ENCODE measurements at places on chromosomes 2 and 18.
A peak's percentile ranks its signal among the peaks of the same experiment; 100 is the strongest.

DNA sequence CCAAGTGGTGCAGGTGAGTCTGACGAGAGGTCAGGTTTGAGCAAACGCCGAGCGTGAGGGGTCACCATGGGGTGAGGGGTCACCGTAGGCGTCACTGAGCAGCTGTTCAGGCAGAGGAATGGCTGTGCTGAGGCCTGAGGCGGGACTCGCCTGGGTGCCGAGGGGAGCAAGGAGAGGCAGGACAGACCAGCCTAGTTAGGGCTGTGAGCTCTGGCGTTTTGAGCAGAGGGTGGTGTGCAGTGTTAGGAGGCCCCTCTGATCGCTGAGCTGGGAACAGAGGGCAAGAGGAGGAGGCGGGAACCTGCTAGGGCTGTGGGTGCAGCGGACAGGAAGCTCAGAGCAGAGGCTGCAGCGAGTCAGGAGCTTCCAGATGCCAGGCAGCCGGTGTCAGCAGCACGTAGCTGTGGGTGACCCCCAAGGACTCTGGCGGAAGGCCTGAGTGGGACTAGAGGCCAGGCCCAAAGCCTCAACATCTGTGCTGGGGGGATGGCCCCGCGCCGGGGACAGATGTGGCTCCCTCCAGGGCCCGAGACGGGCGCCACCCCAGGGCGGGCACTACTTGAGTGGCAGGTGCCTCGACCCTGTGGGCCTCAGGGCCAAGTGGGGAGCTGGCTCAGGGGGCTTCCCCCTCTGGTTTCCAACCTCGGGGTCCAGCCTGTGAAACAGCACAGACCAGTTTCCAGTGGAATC, 55.7 kb downstream of the KCNG2 start:
- DNase-seq = no peak

DNA sequence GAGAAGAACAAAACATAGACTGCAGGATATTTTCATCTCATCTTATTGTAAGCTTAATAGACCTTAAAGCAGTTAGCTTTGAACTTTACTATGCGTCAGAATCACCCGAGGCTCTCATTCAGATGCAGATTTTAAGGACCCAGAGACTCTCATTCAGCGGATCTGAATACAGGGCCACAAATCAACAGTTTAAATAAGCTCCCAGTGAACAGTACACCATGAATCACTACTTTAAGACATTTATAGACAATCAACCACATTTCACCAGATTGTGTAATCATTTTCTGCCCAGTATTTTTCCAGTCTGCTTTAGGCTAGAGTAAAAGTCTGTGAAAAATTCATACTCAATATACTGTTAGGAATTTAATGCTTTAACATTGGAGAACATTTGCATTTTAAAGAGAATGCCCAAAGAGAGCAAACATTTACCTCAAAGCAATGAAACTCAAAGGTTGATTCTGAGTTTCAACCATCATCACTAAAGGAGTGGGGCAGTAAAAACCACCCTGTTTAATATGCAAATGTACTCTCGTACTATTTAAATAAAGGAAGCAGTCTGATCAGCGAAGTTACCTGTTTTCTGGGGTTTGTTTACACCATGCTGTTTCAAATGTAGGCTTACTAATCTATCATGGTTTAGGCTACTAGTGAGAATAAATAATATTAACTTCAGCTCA, 11.0 kb upstream of the ALPK2 start:
- peak; percentile 48 for DNase-seq

DNA sequence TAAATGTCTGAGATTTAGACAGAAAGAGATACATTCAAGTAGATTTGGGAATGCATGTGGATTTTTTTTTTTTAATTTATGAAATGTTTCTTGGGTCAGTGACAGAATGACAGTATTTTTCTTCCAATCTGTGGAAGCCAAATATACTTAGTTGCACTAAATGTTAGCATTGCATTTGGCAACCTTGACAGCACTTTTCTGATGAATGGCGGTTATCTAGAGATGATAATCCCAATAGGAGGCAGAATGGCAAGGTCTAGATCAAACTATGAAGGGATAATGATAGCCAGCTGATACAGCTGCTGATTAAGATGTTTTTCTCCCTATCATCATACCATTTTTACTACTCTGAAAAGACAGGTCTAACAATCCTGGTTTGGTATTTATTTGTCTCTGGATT, 174.5 kb upstream of the STON1 start:
- DNase-seq = no peak

DNA sequence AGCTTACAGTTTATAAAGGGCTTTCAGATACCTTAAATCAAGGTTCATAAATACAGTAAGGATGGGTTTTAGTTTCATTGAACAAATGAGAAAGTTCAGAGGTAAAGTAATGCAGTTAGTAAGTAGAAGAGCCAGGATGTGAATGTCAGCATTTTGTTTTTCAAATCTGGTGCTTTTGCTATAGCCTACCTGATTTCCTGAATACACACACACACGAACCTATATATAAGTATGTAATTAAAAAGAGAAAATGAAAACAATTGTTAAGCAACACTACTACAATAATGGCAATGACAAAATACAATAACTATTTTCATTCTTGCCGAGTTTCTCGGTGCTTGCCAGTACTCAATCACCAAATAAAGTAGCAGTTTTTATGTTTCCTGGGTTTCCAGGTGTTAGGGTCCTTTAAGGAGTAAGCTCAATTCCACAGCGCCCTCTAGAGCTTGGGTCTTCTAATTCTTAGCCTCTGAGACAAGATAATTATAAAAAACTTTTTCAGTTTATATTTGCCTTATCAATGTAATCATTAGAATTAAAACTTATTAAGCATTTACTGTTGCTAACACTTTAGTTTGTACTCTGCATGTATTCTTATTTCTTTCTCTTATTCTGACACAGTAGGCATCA, 512.9 kb upstream of the ACVR2A start:
- no peak for DNase-seq

- peak; percentile 13 for DNase-seq
These were observed 513.9 kb upstream of the NXPH2 start for GRCh38 chr2:139293992-139294548.
